ENCODE measurements at places on chromosomes 2 and 18.

GRCh38 chr18:23585897-23586248 is 433 bp downstream of the NPC1 start:
- no peak for DNase-seq

GRCh38 chr2:99140056-99140859 is 1.2 kb upstream of the C2orf15 start:
- no peak for DNase-seq

- DNase-seq = no peak
These were observed 187.5 kb downstream of the LTBP1 start for GRCh38 chr2:33134086-33134771.

GRCh38 chr2:239476029-239476756 is 75.4 kb upstream of the HDAC4 start:
- no peak for DNase-seq

- DNase-seq = no peak
These were observed 90.9 kb downstream of the MALT1 start for GRCh38 chr18:58761970-58762780.

DNA sequence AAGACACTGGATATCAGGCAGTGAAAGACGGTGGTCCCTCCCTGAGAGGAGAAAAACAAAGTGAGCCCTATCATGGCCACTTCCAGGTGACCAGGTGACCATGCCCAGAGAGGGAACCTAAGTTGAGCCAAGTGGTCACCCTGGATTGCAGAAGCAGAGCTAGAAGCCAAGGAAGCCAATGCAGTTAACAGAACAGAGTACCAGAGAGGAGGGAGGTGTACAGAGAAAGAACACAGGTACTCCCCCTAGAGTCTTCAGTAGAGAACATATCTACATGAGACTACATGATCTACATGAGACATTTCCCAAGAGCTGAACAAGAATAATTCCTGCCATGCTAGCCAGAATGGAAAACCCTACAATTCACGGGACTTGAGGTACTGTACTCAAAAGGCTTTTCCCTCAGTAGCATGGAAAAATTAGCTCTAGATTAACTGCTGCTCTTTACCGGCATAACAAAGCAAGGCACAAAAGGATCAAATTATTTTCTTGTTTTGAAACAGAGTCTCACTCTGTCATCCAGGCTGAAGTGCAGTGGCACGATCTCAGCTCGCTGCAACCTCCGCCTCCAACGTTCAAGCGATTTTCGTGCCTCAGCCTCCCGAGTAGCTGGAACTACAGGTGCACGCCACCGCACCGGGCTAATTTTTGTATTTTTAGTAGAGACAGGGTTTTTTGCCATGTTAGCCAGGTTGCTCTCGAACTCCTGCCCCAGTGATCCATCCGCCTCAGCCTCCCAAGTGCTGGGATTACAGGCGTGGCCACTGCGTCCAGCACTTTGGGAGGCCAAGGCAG is 23.5 kb downstream of the ROCK2 start:
- DNase-seq = no peak
